ENCODE measurements at places on chromosomes 12 and 14.

GRCh38 chr14:102235275-102235897 is 69.6 kb downstream of the MOK start:
- peak; percentile 64 for DNase-seq

- DNase-seq, result no peak
Measured at GRCh38 chr12:62802984-62803383, 132.0 kb downstream of the PPM1H start.

DNA sequence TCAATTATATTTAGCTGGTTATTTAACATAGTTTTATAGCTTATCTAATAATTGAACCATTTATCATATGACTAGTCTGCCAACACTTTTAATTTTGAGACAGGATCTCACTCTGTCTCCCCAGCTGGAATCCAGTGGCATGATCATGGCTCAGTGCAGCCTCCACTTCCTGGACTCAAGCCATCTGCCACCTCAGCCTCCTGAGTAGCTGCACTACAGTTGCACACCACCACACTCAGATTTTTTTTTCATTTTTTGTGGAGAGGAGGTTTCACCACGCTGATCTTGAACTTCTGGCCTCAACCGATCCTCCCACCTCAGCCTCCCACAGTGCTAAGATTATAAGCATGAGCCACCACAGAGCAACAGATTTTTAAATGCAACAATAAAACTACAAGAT is 151.4 kb upstream of the MDGA2 start:
- DNase-seq, result no peak

DNA sequence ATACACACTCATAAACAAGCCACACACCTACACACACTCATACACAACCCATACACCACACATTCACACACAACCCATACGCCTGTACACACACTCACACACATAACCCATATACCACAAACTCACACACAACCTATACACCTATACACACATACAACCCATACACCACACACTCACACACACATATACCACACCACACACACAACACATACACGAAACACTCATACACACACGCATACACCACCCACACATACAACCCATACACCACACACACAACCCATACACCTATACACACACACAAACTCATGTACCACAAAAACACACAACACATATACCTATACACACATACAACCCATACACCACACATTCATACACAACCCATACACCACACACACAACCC is 164.3 kb downstream of the TMEM121 start:
- DNase-seq, result no peak
